Purkinje cell (primary cell): ENCODE measurements at places on chromosomes 6 and 20. TPM values are rescaled to one million over a fixed set of nuclear protein-coding genes. Genes with fewer than 3 reads are reported as not detected.

Gene TCP11
- polyA plus RNA-seq = 0.94 TPM in 1 of 2 replicates, not detected in the other

Gene COL12A1
- polyA plus RNA-seq = 2.8 TPM in 1 of 2 replicates, not detected in the other

Gene TREM2
- not detected in 2 replicates for polyA plus RNA-seq

Gene PNPLA1
- not detected in 2 replicates for polyA plus RNA-seq

Gene DEFB118
- not detected in 2 replicates for polyA plus RNA-seq

Gene EYA2
- 2.0 TPM in 1 of 2 replicates, not detected in the other for polyA plus RNA-seq

Gene SPDEF
- not detected in 2 replicates for polyA plus RNA-seq

Gene FAM209B
- 0.89 and 0.99 TPM in 2 replicates for polyA plus RNA-seq

Gene MAP7
- polyA plus RNA-seq = 5.3 and 6.3 TPM in 2 replicates

Gene ANGPT4
- not detected in 2 replicates for polyA plus RNA-seq

Gene OOEP
- polyA plus RNA-seq = not detected in 2 replicates
